ENCODE measurements at places on chromosomes 4 and X.

DNA sequence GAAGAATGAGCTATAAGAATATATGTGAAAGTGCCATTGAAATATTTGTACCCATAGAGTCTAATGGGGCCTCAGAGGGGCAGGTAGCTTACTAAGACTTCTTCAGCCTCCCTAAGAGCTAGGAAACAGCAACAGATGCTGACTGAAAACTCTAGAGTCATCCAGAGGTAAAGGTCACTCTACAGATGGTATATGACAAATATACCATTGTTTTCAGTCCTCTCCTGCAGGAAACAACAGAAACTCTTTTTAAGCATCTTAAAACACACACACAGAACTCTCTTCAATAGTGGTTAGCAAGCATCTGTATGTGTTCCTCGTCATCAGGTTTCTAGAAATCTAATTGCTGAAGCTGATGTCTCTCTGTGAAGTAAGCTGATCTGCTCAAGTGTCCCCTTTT lies 313.8 kb upstream of the GATB start:
- no peak for DNase-seq

DNA sequence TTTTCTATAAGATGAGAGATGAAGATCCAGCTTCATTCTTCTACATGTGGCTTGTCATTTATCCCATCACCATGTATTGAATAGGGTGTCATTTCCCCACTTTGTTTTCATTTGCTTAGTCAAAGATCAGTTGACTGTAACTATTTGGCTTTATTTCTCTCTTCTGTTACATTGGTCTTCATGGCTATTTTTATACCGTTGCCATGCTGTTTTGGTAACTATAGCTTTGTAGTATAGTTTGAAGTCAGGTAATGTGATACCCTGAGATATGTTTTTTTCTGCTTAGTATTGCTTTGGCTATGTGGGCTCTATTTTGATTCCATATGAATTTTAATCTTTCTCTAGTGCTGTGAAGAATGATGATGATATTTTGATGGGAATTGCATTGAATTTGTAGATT lies 514.3 kb downstream of the GBA3 start:
- DNase-seq = no peak

DNA sequence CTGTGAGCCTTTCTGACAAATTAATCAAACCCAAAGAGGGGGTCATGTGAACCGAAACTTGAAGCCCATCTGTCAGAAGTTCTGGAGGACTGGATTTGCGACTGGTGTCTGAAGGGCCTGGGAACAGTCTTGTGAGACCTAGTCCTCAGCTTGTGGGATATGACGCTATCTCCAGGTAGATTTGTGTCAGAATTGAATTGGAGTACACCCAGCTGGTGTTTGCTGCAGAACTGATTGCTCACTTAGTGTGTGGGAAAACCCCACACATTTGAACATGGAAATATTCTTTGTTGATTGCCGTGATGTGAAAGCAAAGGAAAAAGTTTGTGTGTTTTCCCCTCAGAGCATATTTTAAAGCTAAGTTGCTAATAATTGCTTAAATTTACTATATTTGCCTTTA lies 30.3 kb upstream of the TMSB15B start:
- no peak for DNase-seq

GRCh38 chr4:37825968-37826294 lies 555 bp upstream of the PGM2 start:
- DNase-seq = no peak

- peak; percentile 0 for DNase-seq
Measured at GRCh38 chr4:22897520-22898108, 204.9 kb downstream of the GBA3 start.

Measured in AG09319 (cell line).